Stimulated activated CD4-positive, alpha-beta T cell treated with anti-CD3 and anti-CD28 coated beads, Interleukin-12 subunit alpha, Interleukin-12 subunit beta, amount 100 ng/mL, for 4 hours (primary cell): ENCODE measurements at places on chromosomes 4 and X.

DNA sequence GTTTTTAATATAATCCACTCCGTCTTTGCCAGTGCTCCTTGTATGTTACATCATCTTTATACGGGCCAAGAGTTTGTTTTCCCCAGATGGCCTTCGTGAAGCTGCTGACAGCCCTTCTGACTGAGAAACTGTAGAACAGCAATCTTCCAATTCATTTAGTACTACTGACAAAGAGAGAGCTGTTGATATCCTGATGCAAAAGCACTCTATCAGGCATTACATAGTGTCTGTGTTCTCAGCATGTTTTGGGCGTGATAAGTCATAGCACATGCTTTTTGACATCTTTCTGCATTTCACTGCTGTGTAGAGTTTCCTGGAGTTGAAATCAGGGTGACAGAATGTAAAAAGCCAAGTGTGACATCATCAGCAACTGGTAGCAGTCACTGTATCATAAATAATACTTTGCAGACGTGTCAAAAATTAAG lies 746.3 kb upstream of the FAM241A start:
- DNase-seq, result no peak

DNA sequence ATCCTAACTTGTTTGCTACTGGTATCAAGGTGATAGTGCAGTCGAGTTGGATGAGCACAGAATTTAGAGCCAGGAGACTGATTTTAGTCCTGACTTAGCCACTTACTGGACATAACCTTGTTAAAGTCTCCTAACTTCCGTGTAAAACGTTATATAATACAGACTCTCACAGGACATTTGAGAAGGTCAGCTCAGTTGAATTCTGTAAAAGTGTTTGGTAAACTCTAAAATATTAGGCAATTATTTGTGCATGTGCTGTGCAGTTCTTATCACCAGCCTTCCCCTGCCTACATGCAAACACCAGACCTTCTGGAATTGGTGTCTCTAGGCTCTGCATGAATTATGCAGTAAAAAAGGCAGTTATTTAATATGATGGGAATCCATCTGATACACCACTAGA lies 45.4 kb downstream of the FNIP2 start:
- DNase-seq, result no peak

- no peak for DNase-seq
Measured at GRCh38 chr4:138927072-138927471, 88.5 kb upstream of the NOCT start.

GRCh38 chrX:10904220-10904619 lies 206.9 kb upstream of the HCCS start:
- DNase-seq, result no peak

DNA sequence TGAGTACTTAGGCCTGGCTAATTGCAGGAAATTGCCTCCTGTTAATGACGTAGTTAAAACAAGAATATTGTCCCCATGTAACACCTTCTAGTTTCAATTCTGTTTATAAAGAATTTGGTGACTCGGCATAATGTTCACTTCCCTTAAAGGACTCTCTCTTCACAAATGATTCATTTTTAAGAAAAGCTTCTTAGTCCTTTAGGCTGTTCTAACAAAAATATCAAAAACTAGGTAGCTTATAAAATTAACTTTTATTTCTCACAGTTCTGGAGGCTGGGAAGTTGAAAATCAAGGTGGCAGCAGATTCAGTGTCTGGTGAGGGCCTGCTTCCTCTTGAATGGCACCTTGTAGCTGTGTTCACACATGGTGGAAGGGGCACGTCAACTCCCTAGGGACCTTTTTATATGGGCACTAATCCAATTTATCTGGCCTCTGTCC lies 23.8 kb downstream of the COL25A1 start:
- no peak for DNase-seq

GRCh38 chr4:151184523-151185458 lies 85.4 kb downstream of the RPS3A start:
- DNase-seq, result no peak

DNA sequence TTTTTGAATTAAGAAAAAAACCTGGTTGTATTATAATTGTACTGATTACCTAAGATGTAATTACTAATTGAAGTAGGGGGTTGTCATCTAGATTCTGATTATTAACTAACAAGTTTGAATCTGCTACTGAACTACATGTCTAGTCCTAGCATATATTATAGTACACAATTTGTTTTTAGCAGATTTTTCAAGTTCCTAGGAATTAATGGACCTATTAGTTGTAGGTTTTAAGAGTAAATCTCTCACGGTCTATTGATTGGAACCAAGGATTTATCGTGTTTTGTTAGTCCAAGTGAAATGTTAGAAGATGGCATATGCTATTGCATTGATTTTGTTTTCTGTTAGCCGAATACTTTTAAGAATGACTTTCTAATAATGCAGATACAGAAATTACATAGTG lies 20.8 kb downstream of the PTPN13 start:
- no peak for DNase-seq

- no peak for DNase-seq
Measured at GRCh38 chrX:24838629-24839028, 144.9 kb downstream of the POLA1 start.

GRCh38 chr4:18635531-18635930 lies 614.0 kb upstream of the LCORL start:
- no peak for DNase-seq

GRCh38 chr4:6183740-6184139 lies 16.6 kb downstream of the JAKMIP1 start:
- DNase-seq, result no peak

DNA sequence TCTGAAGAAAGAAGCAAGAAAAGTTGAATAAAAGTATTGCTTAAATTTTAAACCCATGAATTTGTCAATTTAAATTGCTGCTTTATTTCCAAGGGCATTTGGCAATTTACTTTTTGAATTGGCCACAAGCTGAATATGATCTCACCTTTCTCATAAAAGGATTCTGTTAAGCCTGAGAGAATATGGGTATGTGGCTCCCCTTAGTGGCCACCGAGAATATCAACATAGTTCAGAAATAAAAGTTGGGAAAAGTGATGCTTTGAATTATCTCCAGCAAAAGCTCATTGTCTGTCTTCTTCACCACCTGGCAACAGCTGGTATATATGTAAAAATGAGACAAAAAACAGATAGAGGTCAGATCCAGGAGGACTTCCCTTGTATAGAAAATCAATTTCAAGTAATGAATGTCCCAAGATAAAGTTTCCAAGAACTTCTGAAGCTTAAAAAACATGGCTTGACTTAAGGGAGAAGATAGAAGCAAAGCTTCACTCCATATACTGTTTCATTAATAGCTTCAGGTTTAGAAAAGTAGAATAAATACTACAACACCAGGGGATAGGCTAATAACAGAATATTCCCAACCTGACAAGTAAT lies 290.7 kb upstream of the FAM241A start:
- DNase-seq, result no peak

- no peak for DNase-seq
Measured at GRCh38 chr4:181952478-181952877, 290.7 kb upstream of the TENM3 start.

GRCh38 chrX:67697452-67697851 lies 153.6 kb downstream of the AR start:
- no peak for DNase-seq

GRCh38 chr4:64940698-64941097 lies 531.4 kb upstream of the TECRL start:
- no peak for DNase-seq

GRCh38 chr4:31023742-31024141 lies 303.6 kb downstream of the PCDH7 start:
- DNase-seq, result no peak

GRCh38 chrX:1391707-1392375 lies at the start of gene SLC25A6:
TSS of gene SLC25A6 (minus strand) at chrX:1392113. CDS start at chrX:1392009, 104 bp downstream.
- peak; percentile 100 for DNase-seq

- no peak for DNase-seq
Measured at GRCh38 chr4:54902271-54902670, 223.1 kb downstream of the KDR start.

DNA sequence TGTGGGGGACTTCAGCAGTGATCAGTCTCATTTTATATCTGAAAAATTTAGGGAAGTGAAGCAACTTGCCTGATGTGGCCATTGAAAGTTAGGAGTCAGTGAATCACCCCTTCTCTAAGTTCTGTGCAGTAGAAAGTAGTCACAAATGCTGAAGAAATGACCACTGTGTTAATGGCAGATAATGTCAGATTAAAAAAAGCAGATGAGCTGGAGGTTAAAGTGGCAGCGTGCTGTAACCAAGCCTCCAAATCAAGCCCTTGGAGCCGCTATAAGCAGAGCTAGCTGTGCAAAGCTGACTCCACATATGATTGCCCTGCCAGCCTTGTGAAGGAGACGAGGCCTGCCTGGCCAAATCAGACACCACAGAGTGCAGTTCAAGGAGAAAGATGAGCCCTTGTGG lies 39.2 kb upstream of the PDE5A start:
- no peak for DNase-seq

- no peak for DNase-seq
Measured at GRCh38 chr4:93263166-93263565, 565.4 kb upstream of the ATOH1 start.

DNA sequence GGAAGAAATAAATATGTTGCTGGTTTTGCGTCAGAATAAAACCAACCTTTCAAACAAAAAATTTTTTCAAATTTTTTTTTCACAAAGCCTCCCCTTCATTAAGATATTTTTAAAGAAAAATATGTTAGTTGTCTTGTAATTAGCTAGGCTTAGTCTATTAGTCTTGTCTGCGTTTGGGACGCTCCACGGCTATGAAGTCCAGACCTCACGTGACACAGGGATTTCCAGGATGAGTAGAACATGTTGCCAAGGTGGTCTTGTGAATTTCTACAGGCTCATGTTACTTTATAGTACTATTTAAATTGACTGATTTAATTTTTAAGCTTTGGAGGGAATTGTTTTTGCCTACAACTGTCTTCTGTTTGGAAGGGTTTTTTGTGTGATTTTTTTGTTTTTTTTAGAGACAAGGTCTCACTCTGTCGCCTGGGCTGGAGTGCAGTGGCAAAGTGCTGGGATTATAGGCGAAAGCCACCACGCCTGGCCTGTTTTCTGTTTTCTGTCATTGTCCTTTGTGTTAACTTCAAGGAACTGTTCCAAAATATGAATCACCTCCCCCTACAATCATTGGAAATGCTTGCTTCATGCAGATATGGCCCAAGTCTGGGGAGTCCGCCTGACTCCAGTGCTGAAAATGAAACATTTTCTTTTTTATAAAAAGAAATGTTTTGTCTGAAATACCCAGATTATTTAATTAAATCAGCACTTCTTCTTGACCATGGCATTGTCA lies 26.2 kb downstream of the TMEM144 start:
- DNase-seq, result no peak
